Activated naive CD4-positive, alpha-beta T cell treated with anti-CD3 and anti-CD28 coated beads, Interleukin-2, amount 10 ng/mL, durations not matched to agents 7 days and 5 days (primary cell): ENCODE measurements at places on chromosomes 11 and 22.

DNA sequence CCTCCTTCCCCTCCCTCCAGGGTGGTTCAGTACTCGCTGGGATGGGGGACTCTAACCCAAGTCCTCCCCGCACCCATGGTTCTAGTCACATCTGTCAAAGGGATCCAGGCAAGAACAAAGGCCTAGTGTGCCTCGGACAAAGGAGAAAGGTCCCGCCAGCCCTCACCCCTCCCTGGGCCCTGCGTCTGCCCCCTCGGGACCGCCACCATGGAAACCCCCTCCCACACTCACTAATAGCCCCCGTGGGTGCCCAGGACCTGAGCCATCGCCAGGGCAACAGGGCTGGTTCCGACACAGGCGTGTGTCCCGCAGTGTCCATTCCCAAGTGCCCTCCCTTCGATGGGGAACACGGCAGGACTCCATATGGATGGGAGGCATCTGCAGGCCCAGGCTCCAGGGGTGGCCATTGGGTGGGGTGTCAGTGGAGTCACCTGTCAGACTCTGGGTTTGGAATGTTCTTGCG is 5.1 kb upstream of the CARNS1 start:
- DNase-seq, result no peak

DNA sequence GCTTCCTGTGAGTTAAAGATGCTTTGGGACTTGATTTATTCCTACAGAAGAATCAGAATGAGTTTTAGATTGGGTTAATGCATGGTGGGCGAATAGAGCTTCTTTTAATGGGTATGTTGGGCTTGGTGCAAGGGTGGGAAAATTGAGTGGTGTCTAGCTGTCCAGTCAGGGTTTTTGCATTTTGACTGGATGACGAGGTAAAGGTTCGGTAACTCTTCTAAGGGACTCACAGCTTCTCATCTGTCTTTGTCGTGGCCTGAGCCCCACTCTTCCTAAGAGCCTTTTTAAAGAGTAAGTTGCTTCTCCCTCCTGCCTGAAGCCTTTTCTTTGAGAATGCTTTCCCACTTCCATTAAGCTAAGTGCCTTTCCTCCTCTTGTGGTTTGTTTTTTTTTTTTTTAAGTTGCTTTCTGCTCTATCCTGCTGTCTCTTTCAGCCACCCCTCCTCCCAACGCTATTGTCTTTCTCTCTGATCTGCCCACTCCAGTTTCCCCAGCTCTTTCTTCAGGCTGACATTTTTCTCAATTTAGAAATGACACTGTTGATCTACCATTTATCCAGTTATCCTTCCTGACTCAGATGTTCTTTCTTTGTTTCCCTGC is 1.1 kb downstream of the DPF2 start:
- no peak for DNase-seq

DNA sequence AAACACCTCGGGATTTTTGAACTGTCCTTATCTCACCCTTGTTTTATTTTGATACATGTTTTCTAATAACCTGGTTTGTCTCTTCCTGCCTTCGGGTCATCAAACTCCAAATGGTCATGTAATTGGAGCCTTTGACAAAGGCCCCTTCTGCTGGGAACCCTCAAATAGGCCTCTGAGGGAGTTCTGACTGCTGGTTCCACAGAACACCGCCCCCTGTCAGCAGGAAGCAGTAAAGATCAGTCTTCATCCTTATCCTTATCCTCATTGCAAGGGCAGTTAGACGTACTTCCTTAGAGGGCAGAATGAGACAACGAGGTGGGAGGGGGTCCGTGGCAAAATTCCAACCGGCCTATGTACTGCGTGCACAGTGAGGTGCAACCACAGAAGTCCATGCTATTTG is 12.1 kb downstream of the TRIM51 start:
- DNase-seq, result no peak

DNA sequence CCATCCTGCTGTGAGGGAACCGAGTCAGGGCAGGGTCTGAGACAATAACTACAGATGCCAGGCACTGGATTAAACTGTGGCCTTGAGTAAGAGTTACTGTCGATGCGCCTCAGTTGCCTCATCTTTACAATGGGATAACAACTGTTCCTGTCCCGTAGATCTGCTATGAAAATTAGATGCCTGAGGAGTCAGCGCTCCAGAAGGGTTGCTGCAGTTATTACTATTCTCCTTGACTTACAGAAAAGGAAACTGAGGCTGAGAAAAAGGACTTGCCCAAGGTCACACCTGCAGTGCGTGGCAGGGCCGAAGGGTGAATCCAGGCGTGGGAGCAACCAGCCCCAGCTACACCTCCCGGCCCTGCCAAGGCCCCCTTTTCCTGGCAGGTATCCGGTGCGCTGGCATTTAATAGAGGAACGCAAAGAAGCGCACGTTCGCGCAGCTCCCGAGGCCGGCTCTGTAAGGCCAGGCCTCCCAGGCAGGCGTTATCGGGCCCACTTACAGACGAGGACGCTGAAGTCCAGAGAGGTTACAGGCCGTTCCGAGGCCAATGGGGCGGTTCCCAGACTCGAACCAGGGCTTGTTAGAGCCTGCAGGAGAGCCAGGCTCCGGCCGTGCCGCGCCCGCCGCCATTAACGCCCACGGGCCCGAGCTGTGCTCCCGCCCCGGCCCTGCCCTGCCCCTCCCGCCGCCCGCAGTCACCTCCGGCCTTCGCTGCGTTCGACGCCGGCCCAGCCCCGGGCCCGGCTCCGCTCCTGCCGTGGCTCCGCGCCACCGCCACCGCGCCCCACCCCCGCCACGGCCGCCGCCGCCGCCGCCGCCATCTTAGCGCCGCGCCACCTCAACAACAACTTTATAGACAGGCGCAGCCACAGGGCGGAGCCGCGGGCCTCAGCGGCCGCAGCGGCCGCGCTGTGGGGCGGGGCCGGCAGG is at the start of gene C11orf68:
Gene C11orf68 (minus strand): TSS at position 852 of the 930 bp plus-strand sequence. CDS start 31 bp downstream, at position 821.
- no peak for DNase-seq

GRCh38 chr22:46058091-46058420 is 81.1 kb upstream of the WNT7B start:
- DNase-seq, result peak; percentile 67

GRCh38 chr11:59575505-59575904 is 40.1 kb downstream of the OSBP start:
- DNase-seq, result no peak

- DNase-seq, result no peak
Observed at GRCh38 chr22:41201141-41201540, 4.0 kb upstream of the L3MBTL2 start.

GRCh38 chr11:1696608-1697570 is at the start of gene KRTAP5-6:
Gene KRTAP5-6 (plus strand): TSS chr11:1697195. CDS start chr11:1697246, 51 bp downstream.
- DNase-seq, result no peak

DNA sequence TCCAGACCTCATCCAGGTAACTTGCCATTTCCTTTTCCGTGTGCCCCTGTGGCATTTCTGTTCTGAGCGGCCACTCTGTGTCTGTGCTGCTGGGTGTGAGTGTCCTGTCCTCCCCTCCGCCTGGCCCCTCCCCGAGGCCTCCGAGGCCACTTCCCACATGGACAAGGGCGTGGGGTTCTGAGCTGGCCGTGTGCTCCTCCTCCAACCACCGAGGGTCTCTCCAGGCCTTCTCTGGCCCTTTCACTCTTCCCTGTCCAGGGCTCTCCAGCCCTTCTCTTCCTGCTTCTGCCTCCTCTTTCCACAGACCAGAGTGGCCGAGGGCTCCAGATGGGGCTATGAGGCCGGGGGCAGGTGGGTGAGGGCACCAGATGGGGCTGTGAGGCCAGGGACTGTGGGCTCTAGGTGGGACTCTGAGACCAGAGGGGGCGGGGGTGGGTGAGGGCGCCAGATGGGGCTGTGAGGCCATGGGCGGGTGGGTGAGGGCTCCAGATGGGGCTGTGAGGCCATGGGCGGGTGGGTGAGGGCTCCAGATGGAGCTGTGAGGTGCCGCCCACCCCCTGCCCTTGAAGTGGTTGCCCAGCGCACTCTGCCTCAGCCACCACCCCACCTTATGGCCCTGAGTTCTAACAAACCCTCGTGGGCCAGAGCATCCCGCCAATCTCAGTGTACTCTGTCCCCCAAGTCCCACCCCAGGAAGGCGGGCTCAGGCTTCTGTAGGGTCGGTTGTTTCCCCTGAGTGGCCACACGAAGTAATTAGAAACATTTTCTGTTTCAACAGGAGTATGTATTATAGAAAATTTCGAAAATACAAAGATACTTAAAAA is 24.1 kb downstream of the PTDSS2 start:
- no peak for DNase-seq
